NCI-H1930 (cell line): ENCODE measurements at places on chromosomes 2 and 18.

GRCh38 chr2:7024261-7024660 lies 107.0 kb downstream of the RNF144A start:
- no peak for DNase-seq

DNA sequence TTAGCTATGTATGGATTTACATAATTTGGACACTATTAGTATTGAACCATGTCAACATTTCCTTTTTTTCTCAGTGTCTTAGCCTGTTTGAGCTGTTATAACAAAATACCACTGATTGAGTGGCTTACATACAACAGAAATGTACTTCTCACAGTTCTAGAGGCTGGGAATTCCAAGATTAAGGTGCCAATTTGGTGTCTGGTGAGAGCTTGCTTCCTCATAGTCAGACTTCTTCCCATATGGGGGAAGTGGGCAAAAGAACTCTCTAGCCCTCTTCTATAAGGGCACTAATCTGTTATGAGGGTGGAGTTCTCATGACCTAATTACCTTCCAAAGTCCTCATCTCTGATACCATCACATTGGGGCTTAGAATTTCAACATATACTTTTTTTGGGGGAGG lies 12.6 kb downstream of the ZNF804A start:
- DNase-seq, result no peak

GRCh38 chr2:128496700-128497099 lies 178.0 kb upstream of the HS6ST1 start:
- no peak for DNase-seq

DNA sequence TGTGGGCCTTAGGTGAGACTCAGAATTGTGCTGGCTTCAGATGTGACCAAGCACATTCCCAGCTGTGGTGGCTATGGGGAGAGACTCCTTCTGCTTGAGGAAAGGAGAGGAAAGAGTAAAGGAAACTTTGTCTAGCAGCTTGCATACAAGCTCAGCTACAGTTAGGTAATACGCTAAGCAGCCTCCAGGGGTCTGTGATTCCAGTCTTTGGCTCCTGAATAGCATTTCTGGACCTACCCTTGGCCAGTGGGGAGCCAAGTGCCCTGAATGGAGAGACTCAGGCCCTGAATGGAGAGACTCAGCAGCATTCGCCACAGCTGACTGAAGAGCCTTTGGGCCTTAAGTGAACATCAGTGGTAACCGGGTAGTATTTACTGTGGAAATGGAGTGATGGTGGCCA lies 227.4 kb upstream of the CDH7 start:
- DNase-seq, result no peak

GRCh38 chr2:3642521-3643215 lies 15.3 kb upstream of the ALLC start:
- no peak for DNase-seq

GRCh38 chr2:101698844-101699754 lies 1.6 kb downstream of the MAP4K4 start:
- no peak for DNase-seq

GRCh38 chr2:146412625-146413024 lies 1432.2 kb upstream of the ACVR2A start:
- no peak for DNase-seq

DNA sequence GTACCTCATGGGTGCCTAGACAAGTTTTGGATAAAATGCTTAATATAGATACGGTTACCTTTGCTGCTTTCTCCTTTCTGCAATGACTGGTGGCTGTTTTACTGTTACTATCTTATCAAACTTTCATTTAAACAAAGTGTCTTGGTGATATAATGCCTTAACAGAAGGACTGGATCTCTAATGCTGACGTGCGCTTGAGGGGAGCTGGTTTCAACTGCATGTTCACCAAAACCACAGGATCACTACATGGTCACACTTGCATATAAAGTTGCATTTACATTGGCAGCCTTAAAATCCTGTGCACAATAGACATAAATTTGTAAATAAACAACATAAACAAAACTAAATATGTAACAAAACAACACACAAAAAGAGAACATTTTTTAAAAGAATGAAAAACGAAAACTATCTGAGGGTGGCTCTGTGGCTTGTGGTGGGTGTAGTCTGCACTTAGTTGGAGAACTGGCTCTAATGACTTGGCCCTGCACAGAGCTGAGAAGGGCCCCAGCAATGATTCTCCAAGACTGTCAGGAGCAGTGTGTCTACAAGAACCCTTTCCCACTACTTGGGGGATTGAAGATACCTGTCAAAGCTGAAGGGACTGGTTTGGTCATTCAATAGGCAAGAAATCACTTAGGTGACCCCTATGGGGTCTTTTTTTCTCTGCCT lies 135.5 kb downstream of the UXS1 start:
- DNase-seq, result no peak
